ENCODE measurements at places on chromosomes 16 and 17.
A peak's percentile ranks its signal among the peaks of the same experiment; 100 is the strongest.

- DNase-seq = no peak
Measured at GRCh38 chr16:66538910-66539309, 11.0 kb downstream of the TK2 start.

DNA sequence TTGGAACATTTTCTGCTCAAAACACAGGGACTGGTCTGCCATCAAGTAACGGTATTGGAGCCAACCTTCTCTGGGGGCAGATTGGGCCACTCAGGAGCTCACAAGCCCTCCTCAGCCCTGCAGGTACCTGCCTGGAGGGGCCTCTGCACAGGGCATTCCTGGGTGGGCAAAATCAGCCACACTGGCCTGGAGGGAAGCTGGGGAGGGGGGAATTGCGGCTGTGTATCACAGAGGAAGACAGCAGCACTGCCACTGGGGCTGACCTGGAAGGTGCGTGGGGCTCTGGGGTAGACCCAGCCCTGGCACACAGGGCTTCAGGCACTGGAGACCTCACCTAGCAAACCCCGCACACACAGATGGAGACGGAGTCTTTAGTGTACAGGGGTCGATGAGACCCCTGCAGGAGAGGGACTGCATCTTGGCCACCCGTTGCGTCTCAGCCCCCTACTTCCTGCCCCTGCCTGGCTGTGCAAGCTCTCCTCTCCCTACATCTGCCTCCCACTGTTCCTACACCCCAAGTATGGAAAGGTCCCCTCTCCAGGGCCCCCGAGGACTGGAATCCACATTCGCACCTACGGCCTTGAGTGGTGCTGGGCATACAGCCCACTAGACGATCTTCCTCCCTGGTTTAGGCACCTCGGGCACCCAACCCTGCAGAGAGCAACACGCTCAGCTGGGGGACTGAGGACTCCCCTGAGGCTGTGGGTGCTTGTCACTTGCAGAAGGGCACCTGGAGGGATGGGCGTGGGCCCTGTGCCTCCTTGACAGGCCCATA, 7.1 kb upstream of the SRRM2 start:
- DNase-seq = no peak

GRCh38 chr16:684071-684794, at the start of gene JMJD8:
Gene JMJD8, minus strand, starts transcription at chr16:684334. Its CDS starts 15 bp downstream, at chr16:684319.
- peak; percentile 96 for DNase-seq

DNA sequence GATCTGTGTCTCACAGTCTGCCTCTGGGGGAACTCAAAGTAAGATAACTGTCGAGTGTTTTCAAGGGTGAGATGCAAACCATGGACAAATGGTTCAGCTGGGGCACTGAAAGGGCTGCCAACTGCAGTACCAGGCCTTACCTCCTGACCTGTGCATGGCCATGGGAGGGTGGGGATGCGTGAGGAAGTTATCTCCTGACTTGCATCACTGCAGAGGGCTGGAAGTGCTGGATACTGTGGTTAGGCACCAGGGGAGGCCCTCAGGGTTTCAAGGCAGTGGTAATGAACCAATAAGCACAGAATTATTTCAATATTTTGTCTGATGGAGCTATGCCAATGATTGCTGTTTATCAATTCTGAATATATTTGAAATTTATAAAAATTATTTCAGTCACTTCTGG, 159.2 kb downstream of the CYLD start:
- no peak for DNase-seq

DNA sequence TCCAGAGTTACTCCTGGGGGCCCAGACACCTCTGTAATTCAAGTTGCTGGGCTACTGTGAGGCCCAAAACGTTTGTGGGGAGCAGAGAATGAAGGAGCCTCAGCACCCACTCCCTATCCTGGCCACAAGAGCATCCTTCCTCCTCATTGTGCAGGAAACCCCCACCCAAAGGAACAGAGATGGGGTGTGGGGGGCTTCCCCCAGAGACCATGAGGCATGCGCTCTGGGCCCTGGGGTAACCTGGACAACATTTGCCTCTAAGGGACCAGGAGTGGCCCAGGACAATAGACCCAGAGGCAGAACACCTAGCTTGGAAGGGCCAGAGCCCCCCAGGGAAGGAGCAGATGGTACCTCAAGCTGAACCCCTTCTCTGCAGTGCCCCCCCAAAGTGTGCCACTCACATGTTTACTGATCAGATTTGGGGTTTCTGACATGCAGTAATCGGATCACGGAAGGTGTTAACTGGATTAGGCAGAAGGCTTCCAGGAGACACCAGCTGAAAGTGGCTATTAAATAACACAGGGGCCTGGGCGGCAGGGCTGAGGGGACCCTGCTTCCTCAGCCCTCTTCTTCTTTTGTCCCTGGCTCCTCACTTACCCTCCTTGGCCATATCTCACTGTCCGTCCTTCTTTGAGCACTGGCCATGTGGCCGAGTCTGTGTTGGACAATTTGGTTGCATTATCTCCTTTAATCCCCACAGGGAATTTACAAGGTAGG, 50.8 kb downstream of the SDK2 start:
- no peak for DNase-seq

GRCh38 chr16:14528306-14528705, 101.8 kb downstream of the PARN start:
- DNase-seq = no peak

- no peak for DNase-seq
Measured at GRCh38 chr17:77889135-77889505, 69.4 kb upstream of the TNRC6C start.

DNA sequence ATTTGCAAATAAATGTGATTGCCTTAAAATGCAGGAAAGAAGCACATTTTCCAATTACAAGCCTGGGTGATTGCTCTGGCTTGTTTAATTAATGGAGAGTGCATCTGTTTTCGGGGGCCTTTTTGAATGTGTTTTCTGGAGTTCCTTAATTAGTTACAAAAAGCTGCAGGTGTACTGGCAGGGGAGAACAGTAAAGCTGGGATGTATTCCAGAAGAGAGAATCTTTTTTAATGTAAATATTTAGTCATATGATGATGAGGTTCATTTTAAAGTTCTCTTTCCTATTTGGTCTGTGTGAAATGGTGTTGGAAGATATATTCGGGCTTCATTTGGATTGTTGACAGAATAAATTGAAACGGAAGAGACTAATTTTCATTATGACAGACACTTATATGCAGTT, 70.9 kb upstream of the N4BP1 start:
- no peak for DNase-seq

- DNase-seq = no peak
Measured at GRCh38 chr16:8530752-8531384, 59.4 kb downstream of the TMEM114 start.

- DNase-seq = no peak
Measured at GRCh38 chr17:78488867-78489634, 88.1 kb downstream of the DNAH17 start.

- no peak for DNase-seq
Measured at GRCh38 chr17:82021900-82022309, 773 bp downstream of the CENPX start.

- no peak for DNase-seq
Measured at GRCh38 chr16:66364959-66365306, 1.6 kb upstream of the CDH5 start.

DNA sequence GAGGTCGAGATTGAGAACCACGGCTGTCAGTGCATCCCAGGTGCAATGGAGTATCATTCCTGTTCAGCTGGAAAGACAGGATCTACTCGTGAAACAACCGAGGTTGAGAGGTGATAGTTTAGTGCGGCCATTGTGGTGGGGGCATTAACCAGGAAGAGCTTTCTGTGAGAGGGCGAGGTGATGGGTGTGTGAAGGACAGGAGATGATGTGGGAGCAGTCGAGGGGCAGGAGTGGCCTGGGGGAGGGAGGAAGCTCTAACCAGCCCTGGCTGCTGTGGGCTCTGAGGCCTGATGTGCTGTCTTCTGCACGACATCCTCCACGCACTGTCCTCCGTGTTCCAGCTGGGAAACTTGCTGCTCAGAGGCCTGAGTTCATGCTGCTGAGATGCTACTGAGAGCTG, 22.0 kb downstream of the GOSR2 start:
- DNase-seq = no peak

- DNase-seq = peak; percentile 83
Measured at GRCh38 chr17:77316191-77316641, 175.4 kb downstream of the SEC14L1 start.

DNA sequence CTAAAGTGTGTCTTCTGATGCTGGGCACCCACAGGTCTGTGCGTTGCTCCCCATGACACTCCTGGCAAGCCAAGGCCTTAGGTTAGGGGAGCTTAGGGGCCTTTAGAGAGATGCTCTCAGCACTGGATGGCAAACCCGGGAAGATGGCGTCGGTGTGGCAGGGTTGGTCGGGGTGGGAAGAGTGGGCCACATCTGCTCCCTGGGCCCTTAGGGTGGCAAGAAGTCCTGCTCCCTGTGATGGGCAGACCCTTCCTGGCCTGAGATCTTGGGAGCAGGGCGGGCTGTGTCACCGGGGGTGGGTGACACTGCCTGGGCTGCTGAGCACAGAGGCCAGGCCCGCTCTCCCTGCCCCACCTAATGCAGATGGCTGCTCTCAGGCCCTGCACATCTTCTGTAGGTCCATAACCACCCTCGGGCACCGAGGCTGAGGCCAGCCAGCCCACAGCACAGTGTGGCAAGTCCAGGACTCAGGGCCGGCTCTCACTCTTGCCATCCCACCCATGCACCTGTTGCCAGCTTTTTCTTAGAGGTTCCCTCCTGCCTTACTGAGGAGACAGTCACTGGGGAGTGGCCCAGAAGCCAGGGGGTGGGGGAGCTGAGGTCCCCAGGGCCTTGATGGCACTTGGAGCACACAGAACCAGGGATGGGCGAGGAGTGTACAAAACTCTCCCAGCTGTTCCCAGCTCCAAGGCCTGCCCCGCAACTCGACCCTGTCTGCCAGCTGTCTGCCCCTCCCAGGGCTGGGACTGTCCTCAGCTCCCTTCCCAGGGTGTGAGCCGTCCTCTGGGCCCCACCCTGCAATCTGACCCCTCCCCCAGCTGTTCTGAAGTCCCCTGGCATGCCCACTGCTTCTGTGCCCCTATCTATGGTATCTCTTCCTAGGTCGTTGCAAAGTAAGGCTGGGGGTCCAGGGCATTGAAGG, 4.4 kb upstream of the MTSS2 start:
- no peak for DNase-seq

DNA sequence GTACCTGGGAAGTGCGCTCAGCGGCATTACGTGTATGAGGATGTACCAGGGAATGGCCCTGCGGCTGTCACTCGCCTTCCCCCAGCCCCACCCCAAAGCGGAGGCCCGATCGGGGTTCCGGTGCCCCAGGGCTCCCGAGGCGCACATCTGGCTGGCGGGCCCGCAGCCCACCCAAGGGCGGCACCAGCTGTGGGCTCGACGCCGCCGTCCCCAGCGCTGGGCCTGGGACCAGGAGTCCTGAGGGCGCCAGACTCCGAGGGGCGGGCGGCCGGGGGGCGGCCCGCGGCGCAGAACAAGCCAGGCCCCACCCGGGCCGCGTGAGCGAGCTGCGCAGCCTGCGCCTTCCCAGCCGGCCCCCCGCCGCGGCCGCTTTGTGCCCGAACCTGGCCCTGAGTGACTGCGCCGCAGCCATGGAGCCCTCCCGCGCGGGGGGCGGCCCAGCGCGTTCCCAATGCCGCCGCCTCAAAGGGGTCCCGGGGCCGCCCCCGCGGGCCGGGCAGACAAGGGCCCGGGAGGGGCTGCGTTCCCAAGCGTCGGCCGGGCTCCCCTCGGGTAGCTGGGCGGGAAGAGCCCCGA, 17.4 kb downstream of the ZNF423 start:
- no peak for DNase-seq

GRCh38 chr17:54900457-54901229, at the start of gene TOM1L1:
Gene TOM1L1, plus strand, starts transcription at chr17:54900852. Its CDS starts 14 bp downstream, at chr17:54900866.
- DNase-seq = peak; percentile 55

Measured in iris pigment epithelial cell (primary cell).